ENCODE measurements at places on chromosomes 3 and 15.

- DNase-seq, result no peak
These were observed 64.9 kb upstream of the CMTM7 start for GRCh38 chr3:32326795-32327194.

- DNase-seq, result no peak
These were observed 42.8 kb upstream of the PTPRG start for GRCh38 chr3:61518590-61518989.

DNA sequence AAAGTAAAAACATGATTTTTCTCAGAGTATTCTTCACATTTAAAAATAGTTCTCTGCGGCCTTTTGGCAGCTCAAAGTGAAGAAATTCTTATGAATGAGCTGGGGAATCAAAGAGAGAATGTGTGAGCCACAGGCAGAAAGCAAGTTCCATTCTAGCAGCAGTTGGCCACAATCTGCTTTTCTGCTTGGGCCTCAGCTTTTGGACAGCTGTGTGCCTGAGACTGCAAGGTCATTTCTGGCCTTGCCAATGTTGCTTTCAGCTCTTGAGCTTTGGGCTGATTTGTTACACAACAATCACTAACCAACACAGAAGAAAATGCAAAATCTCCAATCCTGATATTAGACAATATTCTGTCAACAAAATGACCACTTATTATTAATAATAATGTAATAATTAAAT is 14.4 kb upstream of the TM4SF4 start:
- no peak for DNase-seq

DNA sequence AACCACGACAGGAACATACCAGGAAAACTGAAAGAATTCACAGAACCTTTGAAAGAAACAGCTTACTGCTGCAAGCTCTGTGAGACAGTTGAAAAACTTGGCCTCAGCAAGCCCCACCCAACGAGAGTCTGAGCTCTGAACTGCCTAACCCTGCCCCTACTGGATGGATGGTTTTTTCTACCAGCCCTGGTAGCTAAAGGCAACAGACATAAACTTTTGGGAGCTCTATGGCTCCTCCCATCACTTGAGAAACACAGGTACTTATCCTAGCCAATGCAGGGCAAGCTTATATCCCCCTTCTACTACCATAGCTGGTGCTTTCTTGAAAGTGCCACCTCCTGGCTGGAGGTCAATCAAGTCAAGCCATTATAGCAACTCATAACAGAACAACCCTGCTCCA is 471.8 kb downstream of the GRM7 start:
- no peak for DNase-seq

DNA sequence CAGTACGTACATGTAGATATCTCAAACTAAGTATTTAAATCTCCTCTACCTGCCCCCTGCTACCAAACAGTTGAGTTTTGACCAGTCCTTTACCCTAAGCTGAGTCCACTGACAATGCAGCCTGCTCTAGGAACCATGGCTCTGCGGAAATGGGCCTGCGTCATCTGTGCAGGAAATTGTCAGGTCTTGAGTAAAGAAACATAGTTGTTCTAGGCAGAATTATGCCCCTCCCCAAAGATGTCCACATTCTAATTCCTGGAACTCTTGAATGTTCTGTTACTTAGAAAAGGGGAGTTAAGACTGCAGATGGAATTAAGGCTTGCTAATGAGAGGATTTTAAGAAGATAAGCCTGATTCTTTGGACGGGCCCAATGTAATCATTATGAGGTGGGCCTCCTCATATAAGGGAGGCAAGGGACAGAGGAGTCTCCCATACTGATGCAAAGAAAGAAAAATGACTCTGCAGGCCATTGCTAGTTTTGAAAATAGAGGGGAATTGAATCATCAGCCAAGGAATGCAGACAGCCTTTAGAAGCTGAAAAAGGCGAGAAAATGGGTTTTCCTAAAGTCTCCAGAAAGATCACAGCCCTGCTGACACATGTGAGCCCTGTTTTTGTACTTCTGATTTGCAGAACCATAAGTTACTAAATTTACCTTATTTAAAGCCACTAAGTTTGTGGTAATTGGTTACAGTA is 5.5 kb upstream of the VGLL3 start:
- DNase-seq, result no peak

DNA sequence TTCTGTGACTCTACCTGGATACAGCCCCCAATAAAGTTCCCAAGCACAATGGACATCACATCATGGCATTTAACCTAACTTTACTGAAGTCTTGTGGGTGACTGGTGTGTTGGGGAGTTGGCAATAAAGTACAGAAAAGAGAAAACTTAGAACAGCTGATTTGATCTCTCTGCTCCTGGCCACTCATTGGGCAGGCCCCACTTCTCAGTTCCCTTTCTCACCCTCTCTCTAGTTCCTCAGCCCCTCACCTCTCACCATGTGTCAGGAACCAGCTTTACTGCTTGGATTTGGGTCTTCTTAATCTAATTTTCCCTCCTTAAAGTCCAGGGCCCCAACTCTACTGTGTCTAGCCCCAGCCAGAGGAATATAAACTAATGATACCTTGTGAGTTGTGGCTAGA is 713 bp upstream of the MUC13 start:
- DNase-seq, result no peak

DNA sequence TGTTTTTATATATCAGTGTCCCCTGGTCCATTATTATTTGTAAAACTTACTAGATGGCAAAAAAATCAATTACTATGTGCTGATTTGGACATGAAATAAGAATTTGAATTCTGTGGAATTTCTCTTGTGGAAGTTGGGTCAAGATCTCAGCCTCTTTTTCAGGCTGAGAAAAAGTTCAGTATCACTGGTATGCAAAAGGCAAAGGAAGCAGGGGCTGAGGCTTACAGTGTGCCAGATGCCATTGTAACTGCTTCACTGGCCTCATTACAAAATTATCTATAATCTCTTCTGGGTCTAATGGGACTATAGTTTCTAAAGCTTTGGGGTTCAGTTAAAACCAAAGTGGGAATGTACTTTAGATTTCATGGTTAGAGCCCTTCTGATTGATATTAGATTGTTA is 125.9 kb upstream of the SLC7A14 start:
- no peak for DNase-seq

GRCh38 chr3:110504901-110505300 is 566.7 kb upstream of the NECTIN3 start:
- DNase-seq, result no peak

DNA sequence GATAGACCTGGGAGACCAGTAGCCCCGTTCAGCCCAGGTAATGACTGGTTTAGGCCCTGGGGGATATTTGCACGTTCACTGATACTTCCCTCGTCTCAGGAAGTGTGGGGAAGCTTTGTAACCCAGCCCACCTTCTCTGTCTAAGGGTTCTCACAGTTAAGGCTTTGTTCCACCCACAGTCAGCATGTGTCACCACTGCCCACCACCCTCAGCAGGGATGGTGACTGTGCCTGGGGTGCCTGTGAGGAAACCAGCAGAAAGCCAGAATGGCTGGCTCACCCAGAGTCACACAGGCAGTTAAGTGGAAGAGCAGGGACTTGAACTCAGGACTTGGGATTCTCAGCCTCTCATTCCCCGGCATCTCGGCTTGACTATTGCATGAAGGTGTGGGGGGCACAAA is 5.2 kb downstream of the KBTBD13 start:
- no peak for DNase-seq

DNA sequence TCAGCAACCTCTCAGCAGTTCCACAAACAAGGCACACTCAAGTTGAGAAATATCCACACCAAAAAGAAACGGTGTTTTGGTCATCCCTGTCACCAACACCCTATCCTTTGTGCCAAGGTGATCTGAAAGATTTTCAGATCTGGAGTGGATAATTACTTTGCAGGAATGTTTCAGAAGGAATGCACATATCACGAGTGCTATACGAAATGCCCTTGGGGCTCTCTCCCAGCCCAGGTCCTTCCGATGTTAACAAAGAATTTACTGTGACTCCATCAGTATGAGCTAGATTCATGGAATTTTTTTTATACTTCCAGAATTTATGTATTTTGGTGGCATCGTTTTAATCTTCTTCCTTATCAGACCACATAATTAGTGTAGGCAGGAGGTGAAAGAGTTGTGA is 105.0 kb downstream of the GRM7 start:
- DNase-seq, result no peak

DNA sequence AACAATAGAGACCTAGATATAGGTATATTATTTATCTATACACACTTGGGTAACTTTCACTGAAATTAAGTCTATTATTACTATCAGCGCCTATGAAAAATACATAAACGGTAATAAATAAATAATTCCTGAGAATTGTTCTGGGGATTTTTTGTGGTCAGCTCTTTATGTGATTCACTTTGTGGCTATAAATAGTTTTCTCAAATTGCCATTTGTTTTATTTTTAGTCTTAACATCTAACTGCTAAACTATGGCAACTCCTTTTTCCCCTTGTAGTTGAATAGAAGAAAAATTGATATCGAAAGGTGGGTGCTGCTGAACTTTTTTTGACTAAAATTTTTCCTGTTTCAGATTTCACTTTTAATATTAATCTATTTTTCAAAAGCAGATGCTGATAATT is 189.0 kb downstream of the VGLL3 start:
- DNase-seq, result no peak

DNA sequence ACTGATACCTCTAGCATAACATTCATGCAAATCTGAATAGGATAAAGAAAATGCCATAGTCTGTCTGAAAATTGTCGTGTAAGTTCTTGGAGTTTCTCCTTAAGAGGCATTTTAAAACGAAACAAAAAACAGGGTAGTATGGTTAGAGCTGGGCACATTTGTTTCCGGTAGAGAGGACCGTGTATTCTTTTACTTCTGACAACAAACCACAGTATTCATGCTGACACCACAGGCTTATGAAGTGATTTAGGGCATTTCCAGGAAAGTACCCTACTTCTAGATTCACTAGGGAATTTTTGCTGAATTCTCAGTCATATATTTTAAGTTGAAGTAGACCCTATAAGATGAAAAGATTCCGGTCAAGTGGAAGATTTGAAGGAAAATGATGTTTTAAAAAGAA is 541.3 kb downstream of the UNC13C start:
- DNase-seq, result no peak

- DNase-seq, result no peak
These were observed 5.5 kb downstream of the AP2M1 start for GRCh38 chr3:184180165-184180564.

DNA sequence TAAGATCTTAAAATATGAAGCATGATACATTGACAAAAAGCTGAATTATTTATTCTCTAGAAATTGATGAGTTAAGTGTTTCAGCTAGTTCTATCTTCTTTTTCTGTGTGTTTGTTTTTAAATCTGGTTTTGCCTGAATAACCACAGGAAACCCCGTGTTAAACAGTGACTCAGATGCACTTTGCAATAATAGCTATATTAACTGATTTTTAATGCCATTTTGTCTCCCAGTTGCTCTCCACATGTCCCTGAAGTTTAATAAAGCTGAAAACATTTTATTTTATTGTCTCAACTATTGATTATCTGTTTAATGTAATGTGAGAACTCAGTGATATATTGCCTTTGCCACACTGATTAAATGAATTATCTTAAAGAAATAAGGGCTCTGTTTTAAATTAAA is 42.8 kb upstream of the ROBO1 start:
- DNase-seq, result no peak
